ENCODE measurements at places on chromosomes 13 and 19. TPM values are rescaled to one million over a fixed set of nuclear protein-coding genes. Genes with fewer than 3 reads are reported as not detected.

GRCh38 chr19:37468961-37469777 is at the start of gene ZNF570:
Gene ZNF570 (plus strand): TSS chr19:37469356. CDS start chr19:37470355, 999 bp downstream.
- DNase-seq, result peak; percentile 92

- DNase-seq, result no peak
Measured at GRCh38 chr13:36173571-36174322, 40.6 kb downstream of the SOHLH2 start.

GRCh38 chr19:34313188-34313587 is 51.8 kb upstream of the GPI start:
- DNase-seq, result no peak

Gene GPR12
- not detected for total RNA-seq

DNA sequence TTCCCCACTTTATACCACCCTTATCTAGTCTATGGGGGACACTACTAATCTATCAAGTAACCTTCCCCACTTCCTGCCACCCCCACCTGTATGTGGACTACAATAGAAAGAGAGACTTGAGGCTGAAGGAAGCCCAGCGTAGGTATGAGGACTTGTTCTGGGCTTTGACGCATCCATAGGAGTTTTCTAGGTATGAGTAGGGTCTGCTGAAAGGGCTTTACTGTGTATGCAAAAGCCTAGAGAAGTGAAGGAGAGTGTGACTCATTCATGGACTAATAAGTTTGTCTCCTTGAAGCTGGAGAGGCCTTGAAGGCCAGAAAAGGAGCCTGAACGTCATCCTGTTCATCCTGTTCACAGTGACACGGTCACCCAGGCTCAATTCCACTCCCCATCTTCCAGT is 21.8 kb downstream of the TINCR start:
- no peak for DNase-seq

GRCh38 chr13:104414771-104415170 is 1348.6 kb upstream of the SLC10A2 start:
- DNase-seq, result no peak

DNA sequence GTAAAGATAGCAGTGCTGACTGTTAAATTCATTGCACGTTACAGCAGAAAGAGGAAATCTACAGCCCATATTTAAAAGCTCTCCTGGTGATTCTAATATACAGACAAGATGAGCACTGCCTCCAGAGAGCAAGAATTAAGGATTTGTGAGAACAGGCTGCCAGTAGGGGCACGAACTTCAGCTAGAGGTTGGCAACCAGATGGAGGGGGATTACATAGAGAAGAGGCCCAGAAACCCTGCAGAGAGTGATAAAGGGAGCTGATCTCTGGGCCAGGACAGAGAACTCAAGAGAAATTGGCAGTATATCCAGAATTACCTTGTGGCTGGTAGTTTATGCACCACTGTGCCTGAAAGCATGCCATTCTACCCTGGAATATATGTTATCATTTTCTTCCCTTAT is 144.8 kb downstream of the UFM1 start:
- no peak for DNase-seq

GRCh38 chr13:75870397-75870903 is 234.3 kb downstream of the LMO7 start:
- DNase-seq, result peak; percentile 61

DNA sequence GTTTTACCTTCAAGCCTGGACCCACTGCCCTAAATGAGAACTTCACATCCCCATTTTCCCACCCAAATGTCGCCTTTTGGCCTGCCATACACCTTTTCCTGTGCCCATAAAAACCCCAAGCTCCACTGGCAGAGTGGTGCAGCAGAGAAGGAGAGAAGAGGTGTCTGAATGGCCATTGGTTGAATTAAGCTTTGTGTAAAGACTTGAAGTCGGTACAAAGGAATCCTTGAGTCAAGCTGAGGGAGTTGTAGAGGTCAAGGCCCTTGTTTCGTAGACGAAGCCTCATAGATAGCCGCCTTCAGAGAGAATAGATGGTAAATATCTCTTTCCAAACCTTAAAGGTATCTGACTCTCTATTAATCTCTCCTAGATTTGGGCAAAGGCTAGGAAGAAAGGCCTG is 1479.2 kb upstream of the PRR20A start:
- DNase-seq, result no peak

Gene PPP1R13L
- 5.9 TPM for total RNA-seq

Gene HSPB6
- total RNA-seq, result not detected

- DNase-seq, result no peak
Measured at GRCh38 chr13:51267622-51268021, 45.4 kb downstream of the FAM124A start.

Gene FAM174C
- 27.1 TPM for total RNA-seq

DNA sequence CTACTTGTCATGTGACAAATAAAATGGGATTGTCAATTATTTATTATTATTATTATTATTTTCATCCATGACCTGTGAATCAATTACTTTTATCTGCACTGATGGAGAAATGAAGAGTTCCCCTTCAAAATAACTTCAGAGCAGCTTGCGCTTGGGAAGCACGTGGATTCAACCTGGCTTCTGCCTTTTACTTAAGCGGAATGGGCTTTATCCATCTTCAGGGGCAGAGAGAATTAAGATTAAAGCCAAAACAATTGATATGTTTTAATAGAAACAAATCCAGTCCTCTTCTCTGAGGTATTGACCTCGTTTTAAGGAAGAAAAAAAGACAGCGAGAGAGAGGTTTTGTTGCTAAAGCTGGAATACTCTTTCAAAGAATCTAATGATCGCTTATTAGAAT is 876 bp downstream of the SACS start:
- no peak for DNase-seq

DNA sequence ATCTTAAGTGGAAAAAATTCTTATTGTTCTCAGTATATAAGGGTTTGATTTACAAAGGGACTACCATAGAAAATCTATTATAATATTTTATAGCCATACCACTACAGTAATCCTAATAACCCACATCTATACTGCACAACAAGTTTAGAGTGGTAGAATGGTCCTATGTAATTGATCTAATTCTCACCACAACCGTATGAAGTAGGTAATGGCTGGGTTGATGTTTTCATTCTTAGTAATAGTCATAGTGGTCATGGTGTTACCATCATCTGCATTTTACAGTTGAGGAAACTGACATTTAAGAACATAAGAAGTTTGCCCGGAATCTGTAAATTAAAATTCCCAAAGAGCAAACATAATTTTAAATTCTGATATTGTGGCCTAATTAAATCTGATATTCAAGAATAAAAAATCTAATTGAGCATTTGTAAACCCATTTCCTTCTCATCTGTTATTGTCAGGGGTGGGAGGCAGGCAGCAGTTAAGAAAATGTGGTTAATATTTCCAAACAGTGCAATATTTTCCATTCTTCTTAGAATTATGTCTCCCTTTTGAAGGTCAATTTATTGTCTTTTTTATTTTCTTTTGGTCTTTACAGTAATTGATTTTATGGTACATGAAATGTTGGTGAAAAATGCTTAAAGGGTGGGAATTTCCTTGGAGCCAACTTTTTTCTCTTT is 65.6 kb downstream of the DHRS12 start:
- no peak for DNase-seq

DNA sequence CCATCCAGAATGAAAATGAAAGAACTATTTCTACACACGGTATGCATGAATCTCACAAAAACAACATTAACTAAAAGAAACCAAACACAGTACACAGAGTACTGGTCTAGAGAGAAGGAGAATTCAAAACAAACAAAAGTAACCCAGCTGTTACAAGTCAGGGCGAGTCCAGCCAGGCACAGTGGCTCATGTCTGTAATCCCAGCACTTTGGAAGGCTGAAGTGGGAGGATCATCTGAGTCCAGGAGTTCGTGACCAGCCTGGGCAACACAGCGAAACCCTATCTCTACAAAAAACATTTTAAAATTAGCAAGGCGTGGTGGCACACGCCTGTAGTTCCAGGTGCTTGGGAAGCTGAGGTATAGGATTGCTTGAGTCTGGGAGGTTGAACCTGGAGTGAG is 1.7 kb upstream of the PSMC4 start:
- no peak for DNase-seq

Gene LYPD5
- total RNA-seq, result not detected

DNA sequence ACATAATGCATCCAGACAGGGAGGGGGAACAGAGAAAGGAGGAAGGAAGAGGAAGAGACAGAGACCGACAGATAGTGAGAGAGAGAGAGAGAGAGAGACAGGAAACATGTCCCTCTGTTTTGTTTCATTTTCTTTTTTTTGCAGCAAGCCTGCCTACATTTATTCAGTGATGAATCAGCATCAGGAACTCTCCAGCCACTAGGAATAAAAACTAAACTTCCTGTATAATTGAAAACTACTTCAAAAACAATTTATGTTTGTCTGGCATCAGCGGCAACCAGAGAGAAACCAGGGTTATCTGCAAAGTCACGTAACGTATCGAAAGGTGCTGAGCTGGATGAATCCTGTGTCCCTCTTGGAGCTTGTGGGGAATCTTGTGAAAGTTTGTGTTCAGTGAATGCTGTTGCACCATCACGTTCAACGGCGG is 148.6 kb upstream of the SOX21 start:
- no peak for DNase-seq

DNA sequence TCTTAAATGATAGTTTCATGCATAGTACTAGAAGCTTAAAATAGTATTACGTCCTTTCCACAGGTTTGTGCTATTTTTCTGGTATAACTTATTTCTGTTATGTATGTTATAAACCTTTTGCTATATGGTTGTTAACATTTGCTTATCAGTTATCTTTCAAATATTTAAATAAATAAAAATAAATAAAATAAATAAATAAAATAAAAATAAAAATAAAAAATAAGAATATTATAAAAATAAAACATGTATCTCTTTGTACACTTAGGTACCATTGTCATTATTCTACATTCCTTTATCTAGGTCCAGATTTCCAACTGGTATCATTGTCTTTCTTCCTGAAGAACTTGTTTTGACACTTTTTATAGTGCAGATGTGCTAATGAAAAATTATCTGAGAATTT is 1310.4 kb upstream of the SLC10A2 start:
- no peak for DNase-seq

GRCh38 chr19:947090-947706 is 21.4 kb downstream of the ARID3A start:
- no peak for DNase-seq

DNA sequence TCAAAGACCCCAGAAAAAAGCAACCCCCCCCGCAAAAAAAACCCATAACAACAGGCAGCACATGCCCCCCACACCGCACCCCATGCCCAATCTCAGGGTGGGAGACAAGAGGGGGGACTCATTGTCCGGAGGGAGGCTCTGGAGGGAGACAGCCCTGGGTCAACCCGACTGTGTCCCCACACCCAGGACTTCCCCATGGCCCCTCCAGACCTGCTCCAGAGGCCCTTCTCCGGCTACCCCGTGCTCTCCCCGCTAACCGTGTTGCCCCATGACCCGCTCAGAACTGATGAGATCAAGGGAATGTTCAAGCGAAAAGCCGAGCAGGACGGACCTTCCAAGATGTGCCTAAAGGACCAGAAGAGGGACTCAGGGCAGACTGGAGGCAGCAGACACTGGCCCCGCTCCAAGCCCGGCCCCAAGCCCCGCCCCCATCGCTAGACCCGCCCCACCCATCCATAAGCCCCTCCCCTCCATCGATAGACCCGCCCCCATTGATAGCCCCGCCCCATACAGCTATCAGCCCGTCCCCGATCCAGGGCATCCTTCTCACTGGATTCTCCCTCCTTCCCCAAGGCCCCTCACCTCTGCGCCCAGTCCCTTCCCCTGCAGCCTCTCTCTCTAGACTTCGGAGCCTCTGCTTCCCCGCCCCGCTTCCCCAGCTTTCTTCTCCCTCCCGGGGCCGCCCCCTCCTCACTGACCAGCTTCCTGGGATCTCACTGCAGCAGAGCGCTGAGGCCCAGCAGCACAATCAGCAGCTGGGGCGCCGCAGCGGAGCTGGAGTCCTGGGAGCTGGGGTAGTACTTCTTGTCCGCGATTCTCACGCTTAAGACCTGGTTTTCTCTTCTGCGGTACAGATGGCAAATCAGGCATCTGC is 2.2 kb downstream of the BST2 start:
- DNase-seq, result peak; percentile 44

- DNase-seq, result no peak
Measured at GRCh38 chr13:25252225-25252624, 35.1 kb downstream of the MTMR6 start.

- no peak for DNase-seq
Measured at GRCh38 chr13:26541041-26541440, 16.4 kb upstream of the WASF3 start.

Gene TEX29
- total RNA-seq, result not detected

Gene ZNF415
- 1.3 TPM for total RNA-seq

Gene PDE4C
- total RNA-seq, result not detected

Gene RNF225
- not detected for total RNA-seq

- DNase-seq, result no peak
Measured at GRCh38 chr13:27353166-27353583, 71.2 kb upstream of the GTF3A start.

DNA sequence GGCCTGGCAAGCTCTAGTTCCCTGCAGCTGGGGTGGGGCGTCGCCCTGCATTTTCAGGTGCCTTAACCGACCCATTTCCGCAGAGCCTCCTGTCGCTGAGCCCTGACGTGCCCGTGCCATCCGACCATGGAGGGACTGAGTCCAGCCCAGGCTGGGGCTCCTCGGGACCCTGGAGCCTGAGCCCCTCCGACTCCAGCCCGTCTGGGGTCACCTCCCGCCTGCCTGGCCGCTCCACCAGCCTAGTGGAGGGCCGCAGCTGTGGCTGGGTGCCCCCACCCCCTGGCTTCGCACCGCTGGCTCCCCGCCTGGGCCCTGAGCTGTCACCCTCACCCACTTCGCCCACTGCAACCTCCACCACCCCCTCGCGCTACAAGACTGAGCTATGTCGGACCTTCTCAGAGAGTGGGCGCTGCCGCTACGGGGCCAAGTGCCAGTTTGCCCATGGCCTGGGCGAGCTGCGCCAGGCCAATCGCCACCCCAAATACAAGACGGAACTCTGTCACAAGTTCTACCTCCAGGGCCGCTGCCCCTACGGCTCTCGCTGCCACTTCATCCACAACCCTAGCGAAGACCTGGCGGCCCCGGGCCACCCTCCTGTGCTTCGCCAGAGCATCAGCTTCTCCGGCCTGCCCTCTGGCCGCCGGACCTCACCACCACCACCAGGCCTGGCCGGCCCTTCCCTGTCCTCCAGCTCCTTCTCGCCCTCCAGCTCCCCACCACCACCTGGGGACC is 1.2 kb downstream of the ZFP36 start:
- DNase-seq, result peak; percentile 59

GRCh38 chr13:45691667-45692066 is 10.5 kb upstream of the CBY2 start:
- no peak for DNase-seq

Gene EDNRB
- total RNA-seq, result not detected

Gene TTC9B
- total RNA-seq, result not detected

GRCh38 chr13:59483501-59484145 is 680.1 kb downstream of the DIAPH3 start:
- DNase-seq, result no peak

GRCh38 chr13:64718116-64718515 is 2512.0 kb downstream of the PCDH9 start:
- DNase-seq, result no peak

GRCh38 chr13:87128491-87128890 is 542.7 kb upstream of the SLITRK5 start:
- DNase-seq, result no peak

GRCh38 chr19:6048793-6049405 is 61.4 kb downstream of the RFX2 start:
- peak; percentile 65 for DNase-seq

GRCh38 chr19:41638641-41639081 is 11.8 kb upstream of the CEACAM4 start:
- DNase-seq, result peak; percentile 43

- no peak for DNase-seq
Measured at GRCh38 chr19:13047374-13047773, 52.1 kb downstream of the NFIX start.

- no peak for DNase-seq
Measured at GRCh38 chr13:21018220-21018619, 43.2 kb downstream of the LATS2 start.

Gene CYP2A7
- not detected for total RNA-seq

GRCh38 chr13:39284801-39285388 is 246.6 kb downstream of the NHLRC3 start:
- DNase-seq, result no peak
